ENCODE measurements at places on chromosomes 11 and 22. TPM values are rescaled to one million over a fixed set of nuclear protein-coding genes. Genes with fewer than 3 reads are reported as not detected.

- DNase-seq = no peak
These were observed 107.3 kb upstream of the CEP126 start for GRCh38 chr11:101807531-101807930.

GRCh38 chr11:72735495-72736027 lies 16.6 kb downstream of the ARAP1 start:
- peak; percentile 40 for DNase-seq

DNA sequence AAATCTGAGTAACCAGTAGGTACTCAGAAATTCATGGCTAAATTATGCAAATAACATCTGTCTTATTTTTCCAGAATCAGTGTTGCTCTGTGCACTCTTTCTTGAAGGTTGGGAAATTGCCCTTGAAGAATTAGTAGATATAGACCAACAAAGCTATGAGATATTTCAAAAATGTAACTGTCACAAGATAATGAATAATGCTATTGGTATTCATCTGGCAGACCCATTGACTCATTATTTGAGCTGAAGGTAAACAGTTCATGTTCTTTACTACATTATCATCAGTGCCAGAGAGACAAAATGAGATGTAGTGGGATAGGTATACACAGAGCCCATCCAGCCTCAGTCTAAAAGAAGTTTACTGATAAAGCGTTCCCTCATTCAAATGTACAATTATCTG lies 274.7 kb downstream of the CASP12 start:
- DNase-seq = peak; percentile 63

- no peak for DNase-seq
These were observed 188.5 kb upstream of the MPPED2 start for GRCh38 chr11:30774496-30775232.

DNA sequence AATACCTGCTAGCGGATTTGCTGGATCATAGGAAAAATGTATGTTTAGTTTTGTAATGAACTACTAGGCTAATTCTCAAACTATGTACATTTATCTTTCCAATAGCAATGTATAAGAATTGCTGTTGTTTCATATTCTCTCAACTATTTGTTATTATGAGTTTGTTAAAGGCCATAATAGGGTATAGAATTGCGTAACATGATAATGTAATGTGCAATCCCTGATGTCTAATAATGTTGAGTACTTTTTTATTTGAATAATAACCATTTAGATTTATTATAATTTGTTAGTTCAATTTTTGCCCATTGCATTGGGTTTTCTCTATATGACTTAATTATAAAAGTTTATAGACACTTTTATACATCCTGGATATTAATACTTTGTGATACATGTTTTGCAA lies 801.6 kb downstream of the LUZP2 start:
- no peak for DNase-seq

DNA sequence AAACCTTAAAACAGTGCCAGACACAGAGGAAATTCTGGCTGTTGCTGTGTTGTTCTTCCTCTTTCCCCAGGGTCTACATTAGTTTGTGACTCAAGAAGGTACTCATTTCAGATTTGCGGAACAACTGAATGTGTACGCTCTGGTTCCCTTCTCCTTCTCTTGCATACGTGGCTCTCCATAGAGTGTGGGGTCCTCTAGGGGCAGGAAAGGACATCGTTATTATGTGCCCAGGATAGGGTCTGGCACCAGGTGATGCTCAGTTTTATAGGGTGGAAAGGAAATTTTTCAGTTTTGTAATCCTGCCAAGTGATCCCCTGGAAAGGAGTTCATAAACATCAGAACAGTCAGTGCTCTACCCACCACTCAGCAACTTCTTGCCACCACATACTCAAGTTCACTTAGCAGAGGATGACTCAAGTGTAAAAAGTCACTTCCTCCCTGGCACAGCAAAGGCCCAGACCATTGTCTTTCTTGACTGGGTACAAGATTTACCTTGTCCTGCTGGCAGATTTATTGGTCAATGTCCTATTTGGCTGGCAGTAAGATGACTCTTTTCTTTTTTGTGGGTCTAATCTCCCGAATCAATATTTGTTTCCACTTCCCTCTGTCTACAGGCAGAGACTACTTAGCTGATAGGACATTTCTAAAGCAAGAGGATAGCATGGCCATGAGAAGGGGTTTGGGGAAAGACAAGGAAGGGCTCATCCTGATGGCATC lies 246.0 kb upstream of the TENM4 start:
- no peak for DNase-seq

- DNase-seq = no peak
These were observed 12.0 kb upstream of the MALAT1 start for GRCh38 chr11:65486570-65487466.

- no peak for DNase-seq
These were observed 304.8 kb upstream of the DDI1 start for GRCh38 chr11:103731670-103732069.

Gene IFTAP
- total RNA-seq = 21.3 TPM

Gene SULT4A1
- 6.1 TPM for total RNA-seq

Gene PHOX2A
- not detected for total RNA-seq

Gene KCNJ11
- total RNA-seq = not detected

Gene GAS2
- 1.5 TPM for total RNA-seq
